ENCODE measurements at places on chromosomes 3 and 15.

GRCh38 chr3:170584585-170585007 is 1.3 kb downstream of the SLC7A14 start:
- DNase-seq, result peak; percentile 42

DNA sequence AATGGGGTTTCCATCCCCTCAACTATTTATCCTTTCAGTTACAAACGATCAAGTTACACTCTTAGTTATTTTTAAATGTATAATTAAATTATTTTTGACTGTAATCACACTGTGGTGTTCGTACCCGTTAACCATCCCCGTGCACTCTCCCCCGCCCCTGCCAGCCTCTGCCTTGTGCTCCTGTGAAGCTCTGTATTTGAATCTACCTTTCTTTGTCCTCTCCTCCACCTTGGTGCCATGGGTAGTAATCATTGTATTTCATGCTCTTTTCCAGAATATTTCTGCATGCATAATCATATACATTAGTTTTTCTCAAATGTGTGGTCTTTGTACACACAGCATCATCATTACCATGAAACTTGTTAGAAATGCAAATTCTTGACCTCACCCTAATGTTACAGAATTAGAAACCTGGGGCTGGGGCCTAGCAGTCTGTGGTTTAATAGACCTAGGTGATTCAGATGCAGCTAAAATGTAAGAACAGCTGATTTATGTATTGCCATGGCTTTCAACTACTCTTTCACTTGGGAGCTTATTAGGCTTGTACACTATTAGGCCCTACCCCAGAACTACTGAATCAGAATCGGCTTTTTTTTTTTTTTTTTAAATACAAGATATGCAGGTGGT is 91.5 kb downstream of the STT3B start:
- no peak for DNase-seq

DNA sequence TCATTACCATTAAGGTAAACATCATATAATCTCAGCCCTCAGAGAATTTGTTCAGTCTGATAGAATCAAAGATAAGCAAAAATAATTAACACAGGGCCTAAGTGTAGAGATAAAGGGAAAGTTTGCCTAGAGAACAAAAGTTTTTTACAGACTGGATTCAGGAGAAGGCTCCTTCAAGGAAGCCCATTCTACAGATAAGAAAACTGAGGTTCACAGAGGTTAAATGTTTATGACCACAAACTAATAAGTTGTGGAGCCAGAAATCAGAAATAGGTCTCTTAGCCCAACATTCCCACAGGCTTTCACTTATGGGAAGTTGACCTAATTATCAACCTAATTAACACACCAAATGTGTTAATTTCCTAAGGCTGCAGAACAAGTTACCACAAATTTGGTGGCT is 110.7 kb downstream of the ZMAT3 start:
- no peak for DNase-seq

GRCh38 chr3:80586338-80586737 is 818.5 kb upstream of the ROBO1 start:
- no peak for DNase-seq

DNA sequence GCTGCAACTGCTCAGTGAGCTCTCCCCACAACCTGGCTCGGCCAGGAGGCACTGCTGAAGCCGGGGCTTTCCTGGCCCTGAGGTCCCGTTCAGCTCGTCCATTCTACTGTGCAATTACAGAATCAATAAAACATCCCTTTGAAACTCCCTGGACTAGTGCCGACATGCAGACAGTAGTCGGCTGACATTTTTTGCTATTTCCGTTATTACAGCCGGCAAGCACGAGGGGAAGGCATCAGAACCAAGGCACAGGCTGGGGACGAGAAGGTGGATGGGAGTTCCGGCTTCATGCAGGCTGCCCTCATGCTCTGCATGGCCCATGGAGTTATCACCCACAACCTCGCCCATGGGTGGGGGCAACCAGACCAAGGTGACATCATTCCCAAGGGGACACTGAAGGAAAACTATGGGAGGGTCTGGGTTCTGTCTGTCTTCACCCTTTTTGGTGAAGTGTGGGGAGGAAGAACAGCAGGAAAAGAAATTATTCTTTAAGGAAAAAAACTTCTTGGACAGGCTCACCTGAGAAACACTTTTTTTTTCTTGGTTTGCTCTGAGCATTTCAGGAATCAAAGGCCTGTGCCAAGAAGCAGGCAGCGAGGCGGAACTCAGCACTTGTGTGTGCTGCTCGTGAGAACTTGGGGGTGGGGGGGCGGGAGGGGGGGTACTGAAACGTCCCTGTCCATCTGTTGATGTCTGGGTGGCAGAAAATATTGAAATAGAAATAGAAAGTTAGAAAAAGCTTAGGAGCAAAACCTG is 154.5 kb downstream of the FOXP1 start:
- peak; percentile 36 for DNase-seq

Measured in transverse colon (tissue), 4 donors.